Astrocyte (in vitro differentiated cells and primary cell): ENCODE measurements at places on chromosomes 12 and 14.

- no peak for DNase-seq
These were observed 69.3 kb downstream of the PRMT8 start for GRCh38 chr12:3560295-3560620.

- no peak for DNase-seq
These were observed 28.2 kb upstream of the CD27 start for GRCh38 chr12:6416596-6416995.

DNA sequence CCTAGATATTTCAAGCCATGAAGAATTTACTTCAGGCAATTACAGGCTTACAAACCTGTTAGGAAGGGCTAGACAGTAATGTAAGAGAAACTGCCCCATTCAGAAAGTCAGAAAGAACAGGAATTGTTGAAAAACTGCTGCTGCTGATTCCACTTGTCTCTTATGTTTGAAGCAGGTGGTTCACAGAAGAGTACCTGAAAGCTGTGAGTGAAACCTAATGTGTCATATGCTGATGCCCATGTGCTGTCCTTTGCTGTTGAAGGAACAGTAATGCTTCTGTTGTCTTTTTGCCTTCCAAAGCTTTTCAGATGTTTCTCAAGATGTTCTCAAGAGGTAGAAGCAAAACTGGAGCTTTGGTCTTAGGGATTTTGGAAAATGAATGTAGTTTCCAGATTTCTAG, 39.0 kb downstream of the MNAT1 start:
- no peak for DNase-seq

- DNase-seq = peak; percentile 32
These were observed 573.0 kb downstream of the FOXG1 start for GRCh38 chr14:29339494-29340172.

- no peak for DNase-seq
These were observed 45.7 kb downstream of the TRAFD1 start for GRCh38 chr12:112170971-112171596.

GRCh38 chr12:70251661-70252060, 8.4 kb downstream of the CNOT2 start:
- no peak for DNase-seq

GRCh38 chr14:90757452-90757851, 58.8 kb downstream of the TTC7B start:
- DNase-seq = no peak

GRCh38 chr14:86501611-86502010, 971.7 kb downstream of the FLRT2 start:
- no peak for DNase-seq

GRCh38 chr14:33510063-33510481, 440.8 kb downstream of the EGLN3 start:
- DNase-seq = peak; percentile 93

DNA sequence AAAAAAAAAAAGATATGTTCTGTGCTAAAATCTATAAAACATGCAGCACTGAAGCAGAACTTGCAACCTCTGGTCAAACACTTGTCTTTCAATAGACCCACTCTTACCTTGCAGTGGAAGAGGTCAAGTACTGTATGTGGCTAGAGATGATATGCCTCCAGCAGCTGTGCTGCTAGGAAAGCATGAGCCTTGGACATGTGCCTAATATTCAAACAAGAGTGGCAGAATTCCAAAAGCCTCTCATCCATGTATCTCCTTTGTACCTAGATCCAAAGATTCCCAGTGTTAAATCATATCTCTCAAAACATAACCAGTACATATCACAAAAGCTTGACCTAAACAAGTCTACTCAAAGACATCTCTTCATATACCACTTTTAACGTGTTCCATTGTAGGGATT, 105.0 kb upstream of the CPNE8 start:
- no peak for DNase-seq

DNA sequence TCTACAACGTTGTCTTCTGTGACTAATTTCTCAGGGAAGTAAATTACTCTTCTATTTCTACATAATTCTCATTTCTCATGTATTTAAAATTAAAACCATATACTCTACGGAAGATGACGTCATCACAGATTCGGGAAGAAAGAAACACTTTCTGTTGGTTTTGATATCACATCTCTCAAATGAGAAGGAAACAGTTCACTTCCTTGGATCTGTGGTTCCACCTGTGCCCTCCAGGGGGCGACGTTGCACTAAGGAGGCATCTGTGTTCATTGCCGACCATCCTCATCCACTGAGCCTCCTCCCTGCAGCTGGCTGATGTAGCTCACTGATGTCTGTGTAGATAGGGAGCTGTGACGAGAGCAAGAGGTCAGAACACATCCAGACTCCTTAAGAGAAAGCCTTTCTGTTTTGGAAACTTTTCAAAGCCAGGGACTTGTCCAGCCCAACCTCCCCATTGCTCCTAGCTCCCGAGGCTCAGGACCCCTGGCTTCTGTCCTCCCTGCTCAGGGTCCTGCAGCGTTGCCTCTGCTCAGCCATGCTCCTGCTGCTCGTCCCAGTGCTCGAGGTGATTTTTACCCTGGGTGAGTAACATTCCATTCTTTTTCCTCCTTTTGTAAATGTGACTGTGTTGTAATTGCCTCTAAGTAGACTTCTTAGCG, 172.7 kb upstream of the OR4E1 start:
- no peak for DNase-seq

GRCh38 chr14:96748362-96748761, 48.8 kb upstream of the VRK1 start:
- DNase-seq = no peak

- peak; percentile 1 for DNase-seq
These were observed 94.5 kb downstream of the LRRIQ1 start for GRCh38 chr12:85130646-85131045.

- DNase-seq = peak; percentile 66
These were observed 26.9 kb downstream of the DAAM1 start for GRCh38 chr14:59215322-59215721.

GRCh38 chr12:27505761-27506160, 18.2 kb upstream of the PPFIBP1 start:
- DNase-seq = no peak

GRCh38 chr12:51813931-51814310, 34.6 kb downstream of the FIGNL2 start:
- DNase-seq = no peak

GRCh38 chr14:95903616-95904107, 27.0 kb downstream of the TUNAR start:
- no peak for DNase-seq

DNA sequence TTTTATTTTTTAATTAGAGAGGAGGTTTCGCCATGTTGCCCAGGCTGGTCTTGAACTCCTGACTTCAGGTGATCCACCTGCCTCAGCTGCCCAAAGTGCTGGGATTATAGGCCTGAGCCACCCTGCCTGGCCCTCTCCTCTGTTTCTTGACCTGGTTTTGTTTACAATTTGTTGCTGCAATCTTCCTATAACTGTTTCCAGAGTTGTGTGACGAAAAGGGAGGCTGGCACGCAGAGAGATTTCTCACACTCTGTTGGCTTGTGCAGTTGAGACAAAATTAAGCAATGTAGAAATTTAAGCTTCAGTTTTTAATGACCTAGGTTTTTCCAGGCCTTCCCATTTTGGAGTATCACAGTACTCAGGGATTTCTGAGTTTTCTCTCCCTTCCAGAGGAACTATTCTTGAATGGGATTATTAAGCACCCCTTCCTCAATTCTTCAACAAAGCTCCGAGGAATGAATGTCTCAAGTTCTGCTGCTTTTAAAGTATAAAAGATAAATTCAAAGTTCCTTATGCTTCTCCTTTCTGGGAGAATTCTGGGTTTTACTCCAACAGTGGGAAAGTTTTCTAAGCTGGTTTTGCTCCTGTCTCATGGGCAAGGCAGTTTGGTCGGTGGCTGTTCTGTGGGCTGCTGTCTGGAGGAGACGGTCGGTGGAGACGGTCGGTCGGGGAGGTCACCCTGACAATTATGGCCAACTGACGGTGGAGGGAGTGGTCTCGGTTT, 20.4 kb upstream of the FOS start:
- DNase-seq = no peak

- no peak for DNase-seq
These were observed 237.5 kb upstream of the TMTC1 start for GRCh38 chr12:30021051-30021833.

- DNase-seq = no peak
These were observed 269.7 kb upstream of the FAR2 start for GRCh38 chr12:28879379-28879778.

- peak; percentile 71 for DNase-seq
These were observed 214.8 kb downstream of the CHST11 start for GRCh38 chr12:104671409-104672095.

DNA sequence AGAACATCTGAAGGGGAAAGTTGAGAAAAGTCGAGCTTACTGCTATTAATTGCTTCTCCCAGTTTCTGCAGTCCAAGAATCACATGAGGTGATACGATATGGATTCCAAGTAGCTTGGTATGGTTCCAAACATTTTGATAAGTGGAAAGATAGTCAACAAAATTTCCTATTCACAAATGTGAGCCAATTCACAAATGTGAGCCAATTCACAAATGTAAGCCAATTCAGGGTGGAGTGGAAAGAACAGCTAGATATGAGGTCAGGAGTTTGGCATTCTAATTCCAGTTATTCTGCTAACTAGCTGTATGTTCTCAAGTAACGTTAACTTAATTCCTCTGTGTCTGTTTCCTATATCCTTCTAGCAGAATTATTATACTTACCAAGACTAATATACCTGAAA, 37.6 kb upstream of the DHRS4 start:
- no peak for DNase-seq

GRCh38 chr12:48693572-48693971, 11.5 kb upstream of the KANSL2 start:
- DNase-seq = no peak

- DNase-seq = no peak
These were observed 5.4 kb downstream of the SRSF5 start for GRCh38 chr14:69772082-69773017.
